ENCODE measurements at places on chromosomes 1 and 21.

DNA sequence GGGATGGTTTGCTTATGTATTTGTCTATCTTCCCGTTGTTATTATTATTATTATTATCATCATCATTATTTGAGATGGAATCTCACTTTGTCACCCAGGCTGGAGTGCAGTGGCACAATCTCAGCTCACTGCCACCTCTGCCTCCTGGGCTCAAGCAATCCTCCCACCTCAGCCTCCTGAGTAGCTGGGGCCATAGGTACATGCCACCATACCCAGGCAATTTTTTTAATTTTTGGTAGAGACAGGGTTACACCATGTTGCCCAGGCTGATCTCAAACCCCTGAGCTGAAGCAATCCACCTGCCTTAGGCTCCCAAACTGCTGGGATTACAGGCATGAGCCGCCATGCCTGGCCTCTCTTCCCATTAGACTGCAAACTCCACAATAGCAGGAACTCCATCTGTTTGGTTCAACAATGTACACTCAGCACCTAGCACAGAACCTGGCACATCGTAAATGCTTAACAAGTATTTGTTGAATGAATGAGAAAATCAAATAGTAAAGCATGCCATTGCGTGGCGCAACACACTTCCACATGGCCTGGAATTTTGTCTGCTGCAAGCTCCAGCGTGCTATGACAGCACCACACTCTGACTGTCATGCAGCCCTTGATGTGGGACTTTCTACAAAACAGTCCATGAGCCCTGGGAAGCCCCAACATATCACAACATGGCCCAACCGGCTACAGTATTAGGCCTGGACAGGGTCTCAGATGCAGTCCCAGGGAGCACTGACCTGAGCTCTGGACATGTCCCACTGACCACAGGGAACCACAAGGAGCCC, 3.8 kb upstream of the TINAGL1 start:
- DNase-seq, result no peak

GRCh38 chr1:76635784-76636183, 231.5 kb upstream of the ST6GALNAC5 start:
- no peak for DNase-seq

DNA sequence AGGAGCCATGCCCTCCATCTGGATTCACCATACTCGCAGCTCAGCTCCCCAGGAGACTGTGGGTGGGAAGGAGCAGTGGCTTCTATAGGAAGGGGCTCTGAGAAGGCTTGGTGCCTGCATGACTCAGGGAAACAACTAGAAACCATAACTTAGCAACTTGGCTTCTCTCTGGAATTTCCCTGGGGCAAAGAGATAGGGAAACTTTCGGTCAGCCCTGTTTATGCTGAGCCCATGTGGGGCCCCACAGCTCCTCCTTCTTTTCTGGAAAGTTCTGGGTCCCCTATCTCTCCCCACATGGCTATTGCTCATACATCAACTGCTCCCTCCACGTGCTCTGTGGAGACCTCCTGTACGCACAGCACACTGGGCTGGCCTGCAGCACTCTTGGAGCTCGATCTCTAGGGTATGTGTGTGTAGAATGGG, 39.3 kb downstream of the PLEKHA6 start:
- no peak for DNase-seq

GRCh38 chr1:198620951-198621824, 17.7 kb upstream of the PTPRC start:
- DNase-seq, result peak; percentile 19

DNA sequence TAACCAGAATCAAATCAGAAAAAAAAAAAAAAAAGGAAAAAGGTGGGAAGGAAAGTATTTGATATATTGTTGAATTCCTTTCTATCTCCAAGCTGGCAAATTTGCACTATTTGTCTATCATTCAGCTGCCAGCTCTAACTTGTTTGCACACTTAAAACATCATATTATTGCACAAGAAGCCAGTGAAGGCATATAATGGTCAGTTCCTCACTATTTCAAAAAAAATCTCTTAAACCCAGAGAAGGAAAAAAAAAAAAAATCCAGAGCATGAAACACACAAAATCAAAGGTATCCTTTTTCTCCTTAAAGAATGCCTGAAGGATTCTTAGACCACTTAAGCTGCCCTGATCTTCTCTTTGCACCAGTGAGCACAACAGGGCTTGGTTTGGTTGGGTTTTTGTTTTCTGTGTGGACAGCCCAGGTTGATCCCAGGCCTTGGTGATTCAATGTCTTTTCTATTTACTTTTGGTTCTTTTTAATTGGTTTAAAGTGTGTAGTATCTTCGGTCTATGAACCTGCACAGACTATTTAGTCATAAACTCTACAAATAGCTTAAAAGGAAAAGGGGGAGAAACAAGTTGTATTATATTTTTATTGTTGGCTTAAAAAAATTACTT, 40.2 kb downstream of the DUSP10 start:
- DNase-seq, result no peak

GRCh38 chr1:30733493-30733892, 10.1 kb upstream of the MATN1 start:
- no peak for DNase-seq

- DNase-seq, result no peak
Measured at GRCh38 chr1:11664336-11665065, 501 bp downstream of the FBXO6 start.

DNA sequence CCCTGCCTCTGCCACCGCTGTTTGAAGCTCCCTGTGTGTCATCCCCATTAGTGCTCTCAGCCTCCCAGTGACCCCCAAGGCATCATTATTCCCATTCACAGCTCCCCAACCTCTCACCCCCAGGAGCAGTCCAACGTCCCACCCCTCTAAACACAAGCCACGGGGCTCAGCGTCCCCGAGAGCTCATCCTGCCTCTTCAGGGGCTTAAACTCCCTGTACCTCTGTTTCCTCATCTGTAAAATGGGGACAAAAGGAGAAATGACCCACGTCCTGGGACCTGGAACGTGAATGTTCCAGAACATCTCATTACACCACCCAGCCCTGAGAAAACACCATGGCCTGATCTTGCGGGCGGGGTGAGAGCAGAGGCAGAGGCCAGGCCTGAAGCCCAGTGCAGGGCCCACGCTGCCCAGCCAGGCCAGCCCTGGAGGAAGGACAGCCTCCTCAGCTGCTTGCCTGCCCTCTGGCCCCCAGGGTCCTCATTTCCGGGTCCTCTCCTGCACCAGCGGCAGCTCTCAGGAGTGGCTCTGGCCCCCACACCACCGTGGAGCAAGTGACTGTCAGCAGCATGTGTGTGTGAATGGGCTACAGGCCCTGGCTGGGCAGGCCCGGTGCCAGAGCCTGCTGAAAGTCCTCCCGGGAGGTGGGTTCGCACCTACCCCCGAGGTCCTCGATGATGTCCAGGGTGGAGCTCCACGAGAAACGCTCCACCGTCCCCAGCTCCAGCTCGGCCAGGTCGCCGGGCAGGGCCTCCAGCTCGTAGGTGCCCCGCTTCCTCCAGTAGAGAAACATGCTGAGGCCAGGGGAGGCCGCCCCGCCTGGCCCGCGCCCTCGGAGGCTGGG, 14.1 kb upstream of the PLEKHG5 start:
- no peak for DNase-seq

DNA sequence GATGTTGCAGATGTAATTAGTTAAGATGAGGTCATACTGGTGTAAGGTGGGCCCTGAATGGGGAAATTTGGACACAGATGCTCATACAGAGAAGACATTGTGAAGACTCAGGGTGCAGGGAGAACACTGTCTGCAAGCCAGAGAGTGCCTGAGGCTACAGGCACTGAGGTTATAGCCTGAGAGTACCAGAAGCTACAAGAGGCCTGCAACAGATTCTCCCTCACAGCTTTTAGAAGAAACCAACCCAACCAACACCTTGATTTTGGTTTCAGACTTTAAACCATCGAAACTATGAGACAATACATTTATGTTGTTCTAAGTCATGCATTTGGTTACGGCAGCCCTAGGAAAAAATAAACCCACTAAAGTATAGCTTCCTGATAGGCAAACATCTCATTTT, 321.7 kb upstream of the USP25 start:
- no peak for DNase-seq

- no peak for DNase-seq
Measured at GRCh38 chr1:115330480-115331013, 7.5 kb downstream of the NGF start.

- DNase-seq, result no peak
Measured at GRCh38 chr1:161484613-161485012, 20.6 kb upstream of the FCGR2A start.

DNA sequence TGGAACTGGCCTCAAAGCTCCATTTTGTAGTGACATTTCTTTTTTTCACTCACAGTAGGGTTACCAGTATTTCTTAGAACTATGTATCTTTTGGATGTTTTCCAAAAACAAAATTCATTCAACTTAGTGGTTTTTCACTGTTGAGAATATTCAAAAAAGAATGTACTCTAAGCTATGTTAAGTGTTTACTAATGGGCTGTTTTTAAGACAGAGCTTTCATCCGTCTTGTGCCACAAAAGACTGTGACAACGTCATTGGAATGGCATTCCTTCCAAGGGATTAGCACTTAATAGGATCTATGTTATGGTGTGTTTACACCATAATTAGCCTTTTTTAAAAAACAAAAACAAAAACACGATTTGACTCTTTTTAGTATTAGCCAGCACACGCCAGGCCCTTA, 66.8 kb downstream of the TTC3 start:
- DNase-seq, result no peak

GRCh38 chr1:32363713-32364112, 1.4 kb downstream of the TSSK3 start:
- DNase-seq, result no peak

DNA sequence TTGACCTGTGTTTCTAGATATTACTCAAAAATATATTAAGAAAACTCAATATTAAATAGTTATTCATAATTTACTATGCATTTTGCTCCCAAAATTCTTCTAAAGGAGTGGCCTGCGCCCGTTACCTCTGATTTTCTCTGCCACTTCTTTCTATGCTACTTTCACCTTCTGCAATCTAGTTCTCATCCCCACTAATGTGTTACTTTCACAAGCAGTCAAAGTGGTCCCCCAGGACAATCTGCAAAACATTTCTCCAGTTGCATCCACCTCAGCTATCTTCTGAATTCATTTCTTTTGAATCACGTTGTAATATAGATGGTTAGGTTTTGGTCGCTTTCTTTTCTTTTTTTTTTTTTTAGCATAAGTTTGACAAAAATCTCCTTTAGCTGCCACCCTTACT, 13.4 kb downstream of the INSL5 start:
- DNase-seq, result no peak

GRCh38 chr1:21447311-21447710, 7.4 kb downstream of the NBPF3 start:
- no peak for DNase-seq

DNA sequence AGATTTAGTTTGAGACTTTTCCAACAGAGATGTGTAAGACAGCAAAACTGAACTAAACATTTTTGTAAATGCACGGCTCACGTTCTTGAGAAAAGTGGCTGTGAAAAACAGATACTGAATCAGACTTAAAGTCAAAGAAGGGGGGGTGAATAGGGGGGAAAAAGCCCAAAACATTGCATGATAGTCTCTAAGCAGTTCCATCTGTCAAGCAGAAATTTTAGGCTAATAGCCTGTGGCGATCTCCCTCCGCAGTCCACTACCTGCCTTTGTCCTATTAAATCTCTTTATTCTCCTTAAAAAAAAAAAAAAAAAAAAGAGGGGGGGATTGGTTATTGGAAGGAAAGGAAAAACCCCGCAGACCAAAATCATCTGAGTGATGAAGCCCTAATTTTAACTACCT, 217.6 kb upstream of the NFIA start:
- no peak for DNase-seq

- peak; percentile 95 for DNase-seq
Measured at GRCh38 chr1:161492827-161493226, 12.4 kb upstream of the FCGR2A start.

DNA sequence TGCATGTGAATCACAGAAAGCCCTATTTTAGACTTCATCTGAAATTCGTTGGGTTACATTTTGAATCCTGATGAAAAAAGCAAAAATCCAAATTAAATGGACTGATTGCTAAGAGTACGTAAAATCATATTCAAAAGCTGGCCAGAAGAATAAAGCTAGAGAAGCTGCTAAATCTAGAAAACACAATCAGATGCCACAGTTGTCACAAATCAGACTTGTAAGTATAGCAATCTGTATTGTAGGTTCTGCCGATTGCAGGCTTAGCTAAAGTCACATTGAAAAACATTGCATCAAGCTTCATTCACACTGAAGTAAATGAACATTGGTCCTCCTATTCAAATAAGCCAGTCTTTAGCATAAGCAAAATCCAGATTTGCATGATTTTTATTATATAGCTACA, 235.1 kb upstream of the ST6GALNAC5 start:
- no peak for DNase-seq

DNA sequence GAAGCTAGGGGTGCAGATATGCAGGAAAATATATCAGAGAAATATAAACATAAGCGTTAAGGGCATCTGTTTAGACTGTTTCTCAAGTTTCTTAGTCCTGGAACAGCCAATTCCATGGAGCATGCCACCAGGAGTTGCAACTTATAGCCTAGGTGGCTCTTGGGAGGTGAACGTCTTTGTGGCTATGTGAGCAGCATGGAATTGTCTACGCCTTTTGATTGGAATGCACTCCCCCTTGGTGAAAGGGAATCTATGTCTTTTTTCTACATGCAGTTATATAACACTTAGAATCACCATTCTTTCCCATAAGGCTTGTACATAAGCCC, 12.4 kb downstream of the RCSD1 start:
- no peak for DNase-seq

DNA sequence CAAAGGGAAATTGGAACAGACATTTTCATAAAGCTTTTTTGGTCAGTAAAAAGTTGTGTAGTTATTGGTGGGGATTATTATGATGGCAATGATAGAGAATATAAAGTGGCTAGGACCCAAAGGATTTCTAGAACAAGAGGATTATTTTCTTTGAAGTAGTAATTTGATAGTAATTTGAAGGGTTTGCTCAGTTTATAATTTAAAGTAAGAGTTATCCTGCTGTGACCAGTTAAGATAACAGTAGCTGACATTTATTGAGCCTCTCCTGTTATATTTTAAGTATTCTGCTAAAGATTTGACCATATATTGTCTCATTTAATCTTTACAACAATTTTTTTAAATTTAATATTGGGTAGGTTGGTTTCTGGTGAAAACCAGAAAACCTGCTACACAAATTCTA, 14.7 kb downstream of the CAPZA1 start:
- DNase-seq, result no peak

- no peak for DNase-seq
Measured at GRCh38 chr1:181079382-181079781, 9.1 kb upstream of the IER5 start.

DNA sequence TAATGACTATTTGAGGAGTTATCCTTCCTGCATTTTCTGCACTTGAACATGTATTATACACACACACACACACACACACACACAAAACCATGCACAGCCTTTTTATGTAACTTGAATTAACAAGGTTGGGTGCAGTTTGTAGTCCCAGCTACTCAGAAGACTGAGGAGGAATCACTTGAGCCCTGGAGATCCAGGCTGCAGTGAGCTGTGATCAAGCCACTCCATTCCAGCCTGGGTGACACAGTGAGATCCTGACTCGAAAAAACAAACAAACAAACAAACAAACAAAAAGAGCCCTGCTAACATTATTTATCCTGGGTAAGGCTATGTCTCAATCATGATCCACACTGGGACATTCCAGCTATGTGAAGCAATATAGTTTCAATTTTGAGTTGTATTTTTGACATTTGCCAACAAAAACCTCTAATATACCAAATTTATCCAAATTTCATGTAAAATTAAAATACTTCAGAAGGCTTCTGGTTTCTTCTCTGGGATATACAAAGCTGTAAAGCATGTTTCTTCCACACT, 156.8 kb downstream of the NTPCR start:
- DNase-seq, result no peak

- DNase-seq, result no peak
Measured at GRCh38 chr1:53835491-53835890, 2.6 kb downstream of the NDC1 start.
